Fibroblast of lung (primary cell): ENCODE measurements at places on chromosomes 1 and 21. TPM values are rescaled to one million over a fixed set of nuclear protein-coding genes. Genes with fewer than 3 reads are reported as not detected.
A peak's percentile ranks its signal among the peaks of the same experiment; 100 is the strongest.

DNA sequence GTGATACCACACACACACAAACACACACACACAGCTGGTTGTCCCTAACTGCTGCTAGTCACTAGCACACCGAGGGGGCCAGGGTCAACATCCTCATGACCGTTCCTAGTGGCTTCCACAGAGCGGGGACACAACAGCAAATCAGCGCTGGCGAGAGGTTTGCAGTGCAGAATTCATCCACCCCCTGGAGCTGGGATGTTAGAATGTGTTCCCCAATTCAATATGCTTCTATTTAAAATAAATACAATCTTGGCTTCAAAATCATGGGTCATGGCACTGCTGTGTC is 16.2 kb upstream of the C2CD2 start:
- H3K27me3 ChIP-seq = no peaks in the 10 kb centered on the region
- H3K4me3 ChIP-seq = no peak overlapping the region

- no peak overlapping the region for H3K4me3 ChIP-seq
- no peak for DNase-seq
- no peaks in the 10 kb centered on the region for H3K27me3 ChIP-seq
- H3K27ac ChIP-seq = no peak overlapping the region
These were observed 5.1 kb downstream of the SFPQ start for GRCh38 chr1:35187816-35188342.

LENEP gene
- polyA plus RNA-seq = not detected in 2 replicates

GRCh38 chr1:232598133-232598532 is 31.8 kb downstream of the SIPA1L2 start:
- no peaks in the 10 kb centered on the region for H3K36me3 ChIP-seq
- no peak for DNase-seq
- H3K4me3 ChIP-seq = no peak overlapping the region
- no peaks in the 10 kb centered on the region for H3K4me1 ChIP-seq
- no peaks in the 10 kb centered on the region for H3K27me3 ChIP-seq

- no peaks in the 10 kb centered on the region for H3K27me3 ChIP-seq
- H3K4me1 ChIP-seq = no peaks in the 10 kb centered on the region
- no peak overlapping the region for H3K27ac ChIP-seq
These were observed 2005.7 kb downstream of the MRPL39 start for GRCh38 chr21:23601549-23601948.

DNA sequence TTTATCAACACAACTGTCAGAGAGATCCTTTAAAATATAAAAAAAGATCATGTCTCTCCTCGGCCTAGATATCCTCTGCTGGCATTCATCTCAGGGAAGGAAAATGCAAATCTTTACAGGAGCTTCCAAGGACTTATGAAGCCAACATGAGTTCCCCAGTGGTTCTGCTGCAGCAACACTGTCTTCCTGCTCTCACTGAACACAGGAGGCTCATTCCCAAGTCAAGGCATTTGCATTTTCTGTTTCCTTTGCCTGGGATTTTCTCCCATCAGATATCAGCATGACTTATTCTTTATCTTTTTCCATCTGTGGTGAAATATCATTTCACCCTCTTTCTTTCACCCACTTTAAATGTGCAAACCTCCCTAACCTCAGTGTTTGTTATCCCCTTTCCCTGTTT is 513.8 kb upstream of the ZP4 start:
- H3K27ac ChIP-seq = no peak overlapping the region
- no peaks in the 10 kb centered on the region for H3K36me3 ChIP-seq
- no peak overlapping the region for H3K4me3 ChIP-seq
- no peak for DNase-seq

- peaks cover 17% of the 10 kb centered on the region for H3K4me1 ChIP-seq
- H3K4me3 ChIP-seq = no peak overlapping the region
- DNase-seq = peak; percentile 73
- H3K27ac ChIP-seq = peak overlapping the region; percentile 91
- H3K36me3 ChIP-seq = no peaks in the 10 kb centered on the region
These were observed 65.5 kb upstream of the LAPTM5 start for GRCh38 chr1:30822966-30823581.

DNA sequence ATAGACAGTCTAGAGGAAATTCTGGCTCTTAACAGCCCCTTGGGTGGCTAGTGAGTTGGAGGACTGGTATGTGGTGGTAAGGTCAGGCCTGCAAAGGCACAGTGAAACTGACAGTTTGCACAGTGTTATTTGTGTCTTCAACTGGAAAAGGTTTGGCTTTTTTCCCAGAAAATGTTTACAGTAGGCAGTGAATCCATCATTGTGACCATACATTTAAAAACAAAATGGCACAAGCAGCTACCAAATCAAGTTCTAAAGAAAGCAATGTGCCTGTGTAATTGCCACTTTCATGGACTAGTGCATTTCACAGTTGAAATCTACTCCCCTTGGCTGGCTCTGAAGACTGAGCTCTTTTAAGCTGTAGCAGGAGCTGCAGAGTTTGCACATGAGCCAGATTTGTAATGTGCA is 24.8 kb downstream of the ATPAF1 start:
- H3K4me3 ChIP-seq = no peak overlapping the region
- no peak overlapping the region for H3K27ac ChIP-seq
- H3K36me3 ChIP-seq = no peaks in the 10 kb centered on the region
- H3K27me3 ChIP-seq = no peaks in the 10 kb centered on the region
- peak; percentile 96 for DNase-seq

DNA sequence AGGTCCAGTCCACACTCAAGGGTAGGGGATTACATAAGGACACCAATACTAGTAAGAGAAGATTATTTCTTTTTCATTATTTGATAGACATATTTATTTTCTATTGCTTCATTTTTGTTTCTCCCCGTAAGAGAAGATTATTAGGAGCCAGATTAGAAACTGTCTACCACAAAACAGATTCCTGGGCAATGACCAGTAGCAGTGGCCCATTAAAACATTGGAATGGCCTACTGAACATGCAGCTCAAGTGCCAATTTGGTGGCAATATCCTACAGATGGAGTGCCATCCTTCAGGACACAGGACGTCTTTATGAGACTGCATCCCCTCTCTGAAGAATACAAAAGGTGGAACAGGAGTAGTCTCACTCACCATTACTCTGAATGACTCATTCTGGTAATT is 34.0 kb upstream of the ARHGAP29 start:
- H3K4me1 ChIP-seq = peaks cover 15% of the 10 kb centered on the region
- no peaks in the 10 kb centered on the region for H3K27me3 ChIP-seq
- no peak overlapping the region for H3K27ac ChIP-seq
- no peak overlapping the region for H3K4me3 ChIP-seq

GRCh38 chr1:169696273-169697100 is 14.9 kb downstream of the SELL start:
- no peak overlapping the region for H3K27ac ChIP-seq
- no peak overlapping the region for H3K4me3 ChIP-seq
- no peaks in the 10 kb centered on the region for H3K27me3 ChIP-seq
- H3K36me3 ChIP-seq = no peaks in the 10 kb centered on the region
- no peak for DNase-seq

DNA sequence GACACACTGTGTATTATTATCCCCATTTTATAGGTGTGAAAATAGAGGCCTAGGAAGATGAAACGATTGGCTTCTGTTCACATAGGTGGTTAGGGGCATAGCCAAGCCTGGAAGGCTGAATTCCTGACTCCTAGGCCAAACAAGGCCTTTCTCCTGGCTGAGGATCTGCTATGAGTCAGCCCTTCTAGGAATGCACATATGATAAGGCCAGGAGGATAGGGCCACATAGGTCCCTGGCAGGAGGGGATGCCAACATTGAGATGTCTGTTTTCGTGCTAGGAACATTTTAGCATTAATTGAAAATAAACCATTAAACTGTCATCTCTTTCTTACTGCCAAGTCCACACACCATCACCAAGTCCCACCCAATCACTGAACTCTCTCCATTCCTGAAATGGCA is 9.2 kb downstream of the CSMD2 start:
- DNase-seq = no peak
- no peaks in the 10 kb centered on the region for H3K27me3 ChIP-seq
- no peak overlapping the region for H3K4me3 ChIP-seq
- H3K27ac ChIP-seq = no peak overlapping the region

DNA sequence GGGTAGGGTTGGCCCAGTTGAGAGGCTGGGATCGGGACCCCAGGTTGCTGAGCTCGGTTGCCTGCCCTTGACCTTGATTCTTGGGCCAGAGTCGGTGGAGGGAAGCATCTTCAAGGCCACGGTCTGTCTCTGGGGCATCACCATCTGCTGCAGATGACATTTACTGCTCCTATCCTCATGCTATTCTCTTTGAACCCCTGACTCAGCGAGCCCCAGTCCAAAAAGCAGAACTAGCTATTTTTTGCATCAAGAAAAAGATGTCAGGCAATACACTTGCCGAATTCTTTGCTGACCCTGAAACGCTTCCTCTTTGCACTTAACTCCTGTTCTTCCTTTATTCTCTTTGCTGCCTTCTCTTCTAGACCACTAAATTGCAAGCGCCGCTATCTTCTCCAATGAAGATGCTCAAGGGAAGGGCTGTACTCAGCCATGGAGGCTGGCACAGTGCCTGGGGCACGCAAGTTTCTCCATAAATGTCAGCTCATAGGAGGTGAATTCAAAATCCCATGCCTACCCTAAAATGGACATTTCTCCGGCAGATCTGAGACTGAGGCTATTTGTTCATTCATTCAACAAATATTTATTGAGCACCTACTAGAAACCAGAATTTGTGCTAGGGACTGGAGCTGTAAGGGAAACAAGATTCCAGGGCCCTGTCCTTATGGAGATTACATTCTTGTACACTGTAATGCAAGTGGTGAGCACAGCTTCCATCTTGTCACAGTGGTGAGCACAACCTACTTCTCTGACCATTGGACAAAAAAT is 20.5 kb upstream of the CAPZB start:
- H3K4me3 ChIP-seq = no peak overlapping the region
- H3K36me3 ChIP-seq = no peaks in the 10 kb centered on the region
- H3K27ac ChIP-seq = peak overlapping the region; percentile 88
- no peak for DNase-seq
- peaks cover 15% of the 10 kb centered on the region for H3K4me1 ChIP-seq
- no peaks in the 10 kb centered on the region for H3K27me3 ChIP-seq
